ENCODE measurements at places on chromosomes 3 and 15. TPM values are rescaled to one million over a fixed set of nuclear protein-coding genes. Genes with fewer than 3 reads are reported as not detected.

DNA sequence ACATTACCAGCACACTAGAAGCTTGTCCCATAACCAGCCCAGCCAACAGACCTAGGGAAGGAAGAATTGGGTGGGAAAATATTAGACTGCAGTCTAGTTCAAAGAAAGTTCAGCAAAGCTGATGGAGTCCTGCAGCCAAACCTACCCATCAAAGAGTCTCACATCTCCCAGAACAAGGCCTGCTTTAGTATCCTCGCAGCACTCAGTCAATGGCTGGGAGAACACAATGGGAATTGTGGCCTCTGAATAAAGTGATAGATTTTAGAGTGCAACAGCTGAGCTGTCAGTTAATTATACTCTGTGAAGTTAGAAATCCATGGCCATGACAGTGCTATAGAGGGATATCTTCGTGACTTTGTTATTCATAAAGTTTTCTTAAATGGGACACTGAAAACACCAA lies 207.2 kb upstream of the NAALADL2 start:
- no peak for DNase-seq

GRCh38 chr3:13475871-13476590 lies 4.1 kb upstream of the HDAC11 start:
- no peak for DNase-seq

DNA sequence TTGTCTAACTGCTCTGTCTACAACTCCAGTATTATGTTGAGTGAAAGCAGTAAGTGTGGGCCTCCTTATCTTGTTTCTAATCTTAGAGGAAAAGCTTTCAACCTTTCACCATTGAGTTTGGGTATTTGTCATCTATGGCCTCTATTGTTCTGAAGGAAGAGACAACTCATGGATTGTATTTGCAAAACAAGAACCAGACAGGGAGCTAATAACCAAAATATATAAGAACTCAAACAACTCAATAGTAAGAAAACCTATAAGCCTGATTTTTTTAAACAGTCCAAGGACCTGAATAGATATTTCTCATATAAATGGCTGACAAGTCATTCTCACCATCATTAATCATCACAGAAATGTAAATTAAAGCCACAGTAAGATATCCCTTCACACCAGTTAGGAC lies 113.0 kb downstream of the TAFA4 start:
- no peak for DNase-seq

DNA sequence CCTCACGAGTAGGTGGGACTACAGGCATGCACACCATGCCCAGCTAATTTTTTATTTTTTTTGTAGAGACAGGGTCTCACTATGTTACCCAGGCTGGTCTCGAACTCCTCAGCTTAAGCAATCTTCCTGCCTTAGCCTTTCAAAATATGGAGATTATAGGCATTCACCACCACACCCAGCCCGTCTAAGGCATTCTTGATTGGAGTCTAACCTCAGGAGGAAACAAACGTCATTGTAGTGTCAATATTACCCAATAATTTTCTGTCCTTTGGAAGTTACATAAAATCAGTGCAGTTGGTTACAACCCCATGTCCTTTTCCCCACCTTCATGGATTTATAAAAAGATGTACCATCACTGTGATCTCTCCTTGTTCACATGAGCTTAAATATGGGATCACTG lies 41.8 kb downstream of the TIMP4 start:
- DNase-seq: no peak

GRCh38 chr15:99148851-99149276 lies 44.0 kb downstream of the SYNM start:
- no peak for DNase-seq

The ARGFX gene
- total RNA-seq: not detected

The SPATA12 gene
- total RNA-seq: not detected

The OR5H2 gene
- total RNA-seq: not detected

All from CD8-positive, alpha-beta T cell (primary cell).